ENCODE measurements at places on chromosomes 5 and 9.

- DNase-seq = no peak
Observed at GRCh38 chr5:116273448-116274242, 188.8 kb downstream of the COMMD10 start.

- no peak for DNase-seq
Observed at GRCh38 chr5:42784132-42784531, 27.5 kb downstream of the CCDC152 start.

GRCh38 chr9:138052322-138052615 is 174.7 kb downstream of the CACNA1B start:
- DNase-seq = no peak

- no peak for DNase-seq
Observed at GRCh38 chr5:180326989-180327565, 26.1 kb downstream of the GFPT2 start.

DNA sequence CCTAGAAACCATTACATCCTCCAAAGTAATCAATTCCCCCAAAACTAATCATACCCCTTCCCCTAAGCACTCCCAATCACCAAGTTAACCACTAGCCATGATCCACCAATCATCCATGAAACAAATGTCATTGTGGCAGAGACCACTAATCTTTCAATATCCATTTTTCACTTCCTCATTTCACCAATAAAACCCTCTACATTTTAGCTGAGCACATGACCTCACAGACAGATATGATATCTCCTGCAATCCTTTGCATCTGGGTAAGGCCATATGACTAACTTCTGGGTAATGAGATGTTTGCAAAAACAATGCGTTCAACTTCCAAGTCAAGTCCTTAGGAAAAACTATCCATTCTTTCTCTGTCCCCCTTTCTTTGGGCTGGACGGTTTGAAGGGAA is 20.7 kb downstream of the OR2S2 start:
- no peak for DNase-seq

DNA sequence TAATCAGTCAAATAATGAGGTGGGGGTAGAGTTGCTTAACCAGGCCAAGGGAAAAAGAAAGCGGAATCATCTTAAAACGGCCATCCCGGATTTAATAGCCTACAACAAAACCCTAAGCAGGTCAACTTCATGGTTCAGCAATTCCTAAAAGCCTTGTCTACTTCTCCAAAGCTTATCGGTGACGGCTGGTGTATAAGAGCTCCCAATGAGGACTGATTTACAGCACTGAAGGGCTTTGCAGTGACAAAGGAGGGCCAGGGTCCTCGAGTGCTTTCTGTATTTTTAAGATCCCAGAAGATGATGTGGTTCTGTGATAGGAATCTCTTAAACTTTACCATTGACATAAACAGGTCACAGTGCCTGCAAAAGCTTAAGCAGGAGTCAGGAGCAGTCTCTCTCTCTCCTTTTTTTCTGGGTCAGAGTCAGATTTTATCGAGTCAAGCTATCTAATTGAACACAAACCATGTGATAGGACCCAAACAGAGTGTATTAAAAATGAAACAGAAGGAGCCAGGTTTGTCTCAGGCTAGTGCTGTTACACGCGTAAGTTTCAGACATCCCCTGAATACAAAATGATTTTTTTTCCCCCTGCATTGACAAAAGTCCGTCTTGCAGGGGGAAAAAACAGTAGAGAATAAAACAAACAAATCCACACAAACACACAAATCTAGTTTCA is 663.6 kb upstream of the ZNF608 start:
- DNase-seq = no peak

GRCh38 chr9:107049046-107049802 is 186.3 kb downstream of the ZNF462 start:
- no peak for DNase-seq

DNA sequence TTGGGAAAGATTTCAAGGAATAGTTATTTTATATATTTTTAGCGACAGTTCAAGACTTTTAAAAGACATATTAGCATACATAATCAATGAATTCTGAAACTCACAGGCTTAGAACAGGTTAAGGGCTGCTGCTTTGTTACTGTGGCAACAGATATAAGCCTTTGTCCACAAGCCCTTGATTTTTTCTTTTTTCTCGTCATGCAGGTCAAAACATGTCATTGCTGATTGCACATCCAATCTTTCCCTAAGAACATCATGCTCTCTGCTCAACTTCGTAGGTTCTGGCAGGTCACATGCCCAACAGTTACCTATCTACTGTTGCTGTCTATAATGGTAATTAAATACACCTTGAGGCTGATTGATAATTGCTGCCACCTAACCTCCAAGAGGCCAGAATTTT is 172.5 kb upstream of the PTPRD start:
- DNase-seq = no peak

DNA sequence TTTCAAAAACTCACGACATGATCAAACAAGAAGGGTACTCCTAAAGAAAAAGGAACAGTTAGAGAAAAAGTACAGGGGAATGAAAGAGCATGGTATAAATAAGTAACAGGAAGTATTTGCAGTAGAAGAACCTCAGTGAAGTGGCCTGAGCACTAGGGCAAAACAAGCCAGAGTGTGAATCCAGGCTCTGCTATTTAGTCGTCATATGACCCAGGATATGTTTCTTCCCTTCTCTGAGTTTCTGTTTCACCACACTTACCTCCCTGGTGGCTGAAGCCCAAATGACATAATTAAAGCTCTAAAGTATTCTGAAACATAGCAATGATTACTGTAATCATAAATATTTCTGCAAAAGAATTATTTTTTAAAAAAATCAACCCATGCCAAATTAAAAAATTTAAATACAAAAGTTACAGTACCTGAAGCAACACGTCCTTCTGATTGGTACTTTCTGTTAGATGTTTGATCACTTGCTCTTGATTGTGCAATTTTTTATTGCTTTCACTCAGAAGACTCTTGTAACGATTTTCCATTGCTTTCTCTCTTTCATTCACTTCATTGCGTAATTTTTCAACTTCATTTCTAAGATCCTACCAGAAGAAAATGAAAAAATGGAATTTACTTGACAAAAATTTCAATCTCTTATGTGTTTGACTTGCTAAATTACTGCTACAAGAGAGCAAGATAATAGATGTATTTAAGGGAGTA is 88.9 kb downstream of the CDK5RAP2 start:
- no peak for DNase-seq

GRCh38 chr9:76336027-76336426 is 58.2 kb downstream of the RFK start:
- DNase-seq = no peak

DNA sequence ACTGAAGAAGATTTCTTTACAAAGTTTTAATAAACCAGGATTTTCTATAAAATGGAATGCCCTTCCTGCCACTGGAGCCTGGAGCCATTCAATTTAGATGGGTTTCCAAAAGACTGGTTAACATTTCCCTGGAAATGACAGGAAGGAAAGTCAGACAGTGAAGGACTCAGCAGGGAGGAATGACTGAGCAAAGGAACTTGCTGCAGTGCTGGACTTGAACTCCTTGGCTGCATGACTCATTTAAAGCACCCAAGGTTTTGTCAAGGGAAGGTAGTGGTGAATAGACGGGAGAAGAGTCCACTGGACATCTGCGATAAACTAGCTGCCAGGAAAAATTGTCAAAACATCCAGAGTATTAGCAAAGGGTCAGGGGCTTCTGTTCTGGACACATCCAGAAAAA is 163.8 kb upstream of the SLC28A3 start:
- no peak for DNase-seq

GRCh38 chr5:80516826-80517225 is 28.9 kb downstream of the FAM151B start:
- no peak for DNase-seq

GRCh38 chr5:177471610-177472356 is 1.7 kb downstream of the DBN1 start:
- no peak for DNase-seq

DNA sequence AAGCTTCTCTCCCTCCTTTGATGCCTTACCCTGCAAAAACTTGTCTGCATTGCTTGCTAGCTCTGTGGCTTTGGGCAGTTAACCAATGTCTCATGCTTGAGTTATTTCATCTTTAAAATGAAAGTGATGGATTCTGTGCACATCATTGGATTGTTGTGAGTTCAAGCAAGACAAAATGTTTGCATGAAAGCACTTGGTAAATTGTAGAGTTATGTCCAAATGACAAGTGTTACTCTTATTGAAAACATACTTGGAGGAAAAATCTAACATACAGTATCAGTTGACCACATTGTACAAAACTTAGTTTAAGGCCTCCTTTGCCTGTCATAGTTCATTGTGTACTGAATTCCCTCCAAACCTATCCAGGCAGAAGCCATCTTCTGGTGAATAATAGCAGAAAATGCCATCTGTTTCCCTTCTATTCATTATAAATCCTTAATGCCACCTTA is 30.0 kb downstream of the TGFBR1 start:
- no peak for DNase-seq

DNA sequence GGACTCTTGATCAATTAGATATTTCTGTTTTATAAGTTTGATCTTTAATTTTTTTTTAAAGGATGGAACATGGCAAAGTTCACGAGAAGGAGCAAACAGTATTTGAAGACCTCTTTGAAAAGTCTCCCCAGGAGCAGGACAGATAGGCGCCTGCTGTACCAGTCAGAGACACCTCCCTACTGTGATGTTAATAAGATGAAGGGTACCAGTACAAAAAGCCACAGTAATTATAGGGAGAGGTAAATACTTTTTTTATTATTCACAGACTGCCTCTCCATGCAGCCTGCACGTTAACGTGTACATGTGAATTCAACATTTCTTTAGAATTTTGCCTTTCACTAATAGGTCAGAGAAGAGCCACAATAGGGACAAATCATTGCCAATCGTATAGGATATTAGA is 146.5 kb upstream of the CDH6 start:
- no peak for DNase-seq
